ENCODE measurements at places on chromosomes 16 and 17.

DNA sequence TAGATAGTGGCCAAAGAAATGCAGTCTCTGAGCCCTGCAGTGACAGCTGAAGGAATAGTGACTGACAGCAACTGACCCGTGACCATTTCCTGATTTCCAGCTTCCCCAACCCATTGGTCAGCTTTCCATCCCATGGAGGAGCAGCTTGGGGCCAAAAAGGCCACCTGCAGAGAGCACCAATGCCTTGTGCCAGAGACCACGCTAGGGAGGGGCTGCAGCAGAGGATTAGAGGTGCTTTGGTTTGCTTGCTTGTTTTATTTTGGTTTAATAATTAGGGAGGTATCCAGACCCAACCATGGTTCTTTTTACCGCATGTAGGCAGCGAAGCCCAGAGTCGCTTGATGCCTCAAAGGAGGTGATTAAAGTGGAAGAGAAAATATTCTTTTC lies 61.3 kb upstream of the SIAH1 start:
- ATAC-seq: no peak

DNA sequence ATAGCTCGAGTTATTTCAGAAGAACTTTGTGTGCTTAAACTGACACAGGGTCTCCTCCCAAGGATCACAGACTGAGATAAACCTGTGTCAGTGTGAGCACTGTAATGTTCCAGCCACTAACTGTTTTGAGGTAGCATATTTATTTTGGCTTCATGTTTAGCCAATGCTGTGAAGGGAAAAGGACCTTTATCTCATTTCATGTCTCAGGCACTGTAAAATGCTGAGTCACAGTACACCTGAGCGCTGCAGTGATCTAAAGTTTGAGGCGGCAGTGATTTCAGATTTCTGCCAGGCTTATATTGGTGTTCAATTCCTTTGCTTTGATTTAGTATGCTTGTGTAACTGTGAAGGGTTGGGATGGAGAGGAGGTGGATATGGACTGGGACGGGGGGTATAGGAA lies 3.1 kb upstream of the DNAJA2 start:
- ATAC-seq: no peak

DNA sequence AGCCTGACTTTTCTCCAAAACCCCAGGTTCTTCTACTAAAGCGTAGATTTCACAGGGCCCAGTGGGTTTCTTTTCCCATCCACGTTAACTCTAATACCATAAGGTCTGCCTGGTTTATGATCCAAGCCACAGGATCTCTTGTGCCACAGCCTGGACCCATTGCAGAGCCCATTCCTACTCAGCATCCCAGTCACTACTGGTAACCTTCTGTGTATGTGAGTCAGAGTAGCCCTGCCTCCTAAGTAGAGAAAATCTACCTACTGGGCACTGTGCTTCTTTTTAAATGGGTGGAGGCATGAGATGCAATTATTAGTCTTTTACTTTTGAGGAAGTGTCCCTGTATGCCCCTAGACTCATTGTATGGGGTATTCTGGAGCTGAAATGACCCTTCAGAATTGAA lies 13.5 kb downstream of the CCL11 start:
- ATAC-seq: no peak

- ATAC-seq: no peak
Observed at GRCh38 chr16:58507195-58507962, 7.4 kb downstream of the NDRG4 start.

DNA sequence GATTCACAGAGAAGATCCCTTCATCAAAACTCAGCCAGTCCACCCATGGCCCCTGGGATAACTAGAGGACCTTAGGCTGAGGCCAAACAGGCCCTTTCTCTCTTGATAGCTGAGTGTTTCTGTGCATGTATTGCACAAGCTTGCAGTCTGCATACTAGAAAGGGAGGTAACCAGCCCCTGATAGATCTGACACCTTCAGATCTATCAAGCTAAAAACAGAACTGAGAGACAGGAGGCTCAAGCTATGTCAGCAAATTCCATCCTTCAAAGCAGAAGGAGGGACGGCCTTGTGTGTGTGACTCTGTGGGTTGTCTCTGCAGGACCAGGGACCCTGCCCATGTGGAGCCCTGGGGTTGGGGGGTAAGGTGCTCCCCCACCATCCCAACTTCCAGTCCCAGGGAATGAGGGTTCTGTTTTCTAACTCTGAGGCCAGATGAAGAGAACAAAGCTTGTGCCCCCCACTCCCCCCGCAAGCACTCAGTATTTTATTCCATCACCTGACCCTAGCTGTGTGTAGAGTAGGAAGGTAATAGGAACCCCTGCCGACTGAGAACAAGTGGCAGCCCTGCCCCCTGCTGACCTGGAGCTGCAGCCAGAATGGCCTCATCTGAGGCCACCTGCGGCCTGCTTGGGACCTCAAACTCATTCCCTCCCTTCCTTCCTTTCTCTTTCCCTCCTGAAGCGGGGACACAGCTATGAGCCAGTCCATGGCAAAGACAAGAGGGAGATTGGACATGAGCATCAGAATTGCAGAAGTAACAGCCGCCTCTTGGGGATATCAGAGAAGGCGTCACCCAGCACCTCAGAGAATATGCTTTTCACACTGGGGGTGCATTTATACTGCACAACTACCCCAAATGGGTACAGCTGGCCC lies 63.8 kb downstream of the SMPD3 start:
- ATAC-seq: peak; percentile 51

DNA sequence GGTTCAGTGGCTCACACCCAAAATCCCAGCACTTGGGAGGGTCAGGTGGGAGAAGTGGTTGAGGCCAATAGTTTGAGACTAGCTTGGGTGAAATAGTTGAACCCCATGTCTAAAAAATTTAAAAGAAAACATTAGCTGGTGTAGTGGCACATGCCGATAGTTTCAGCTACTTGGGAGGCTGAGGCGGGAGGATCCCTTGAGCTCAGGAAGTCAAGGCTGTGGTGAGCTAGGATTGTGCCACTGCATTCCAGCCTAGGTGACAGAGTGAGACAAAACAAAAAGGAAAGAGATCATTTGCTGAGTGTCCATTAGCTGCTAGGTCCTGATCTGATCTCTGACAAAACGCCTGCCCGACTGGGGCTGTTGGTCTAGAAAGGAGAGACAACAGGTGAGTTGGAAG lies 14.1 kb upstream of the DBNDD1 start:
- ATAC-seq: no peak

- ATAC-seq: no peak
Observed at GRCh38 chr16:13587181-13587580, 332.8 kb upstream of the ERCC4 start.

Data from stimulated activated memory B cell treated with anti-CD40 and anti-IgM and Interleukin-4, amounts not matched to agents 10 μg/mL and 1 μg/mL and 100 μg/mL, for 72 hours (primary cell).